Natural killer cell (primary cell): ENCODE measurements at places on chromosomes 13 and 19.
A peak's percentile ranks its signal among the peaks of the same experiment; 100 is the strongest.

- DNase-seq, result no peak
These were observed 276.8 kb downstream of the PCDH20 start for GRCh38 chr13:61138857-61139256.

GRCh38 chr19:47637550-47637949, 28.6 kb downstream of the BICRA start:
- no peak for DNase-seq

- DNase-seq, result no peak
These were observed 44.8 kb downstream of the RBM26 start for GRCh38 chr13:79361299-79361698.

DNA sequence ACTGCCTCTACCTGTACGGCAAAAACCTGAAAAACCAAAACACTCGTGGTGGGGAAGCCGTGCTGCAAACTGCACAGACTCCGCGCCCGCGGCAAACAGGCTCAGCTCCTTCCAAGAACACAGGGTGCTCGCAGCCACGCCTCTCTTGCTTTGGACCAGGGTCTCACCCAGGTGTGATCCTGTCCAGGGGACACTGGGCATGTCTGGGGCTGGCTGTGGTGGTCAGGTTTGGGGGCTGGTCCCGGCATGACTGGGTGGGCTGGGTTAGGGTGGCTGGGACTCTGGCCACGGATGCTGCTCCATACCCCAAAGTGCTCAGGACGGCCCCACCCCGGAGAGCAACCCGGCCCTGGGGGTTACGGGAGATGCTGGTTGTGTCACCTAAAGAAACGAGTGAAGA, 13.9 kb downstream of the GPX4 start:
- DNase-seq, result no peak

- no peak for DNase-seq
These were observed 35.0 kb downstream of the AMER2 start for GRCh38 chr13:25136880-25137787.

GRCh38 chr13:40569024-40569350, 97.5 kb downstream of the FOXO1 start:
- DNase-seq, result no peak

DNA sequence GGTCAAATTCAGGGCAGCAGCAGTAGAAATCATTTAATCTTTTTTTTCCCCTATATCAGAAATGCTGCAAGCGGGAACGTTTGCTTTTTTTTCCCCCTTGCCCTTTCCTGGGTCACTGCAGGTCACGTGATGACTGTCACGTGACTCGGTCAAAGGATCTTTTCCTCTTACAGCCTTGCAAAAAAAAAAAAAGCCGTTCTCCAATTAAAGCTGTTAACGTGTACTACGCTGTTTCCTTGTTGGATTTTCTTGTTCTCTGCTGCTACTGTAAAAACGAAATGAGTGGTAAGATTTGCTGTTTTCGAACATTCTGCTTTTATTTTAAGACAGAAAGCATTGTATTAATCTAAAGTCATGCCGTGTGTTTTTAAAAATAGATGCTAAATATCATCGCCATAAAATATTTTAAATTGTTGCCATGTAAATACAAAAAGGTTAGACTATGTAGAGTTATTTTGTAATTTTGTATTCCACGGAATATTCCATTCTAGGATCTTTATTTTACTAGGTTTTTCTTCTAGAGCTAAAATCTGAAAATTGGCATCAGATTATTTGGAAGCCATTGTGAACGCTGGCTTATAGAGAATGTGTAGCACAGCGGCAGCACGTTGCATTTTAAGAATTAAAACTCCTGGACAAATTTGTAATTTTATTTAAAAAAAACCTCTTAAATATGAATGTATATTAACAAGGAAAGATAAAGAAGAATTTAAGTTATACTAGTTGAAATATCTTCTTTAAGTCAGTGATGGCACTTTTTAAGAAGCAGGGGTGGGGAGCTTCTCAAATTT, 109.8 kb upstream of the MLNR start:
- DNase-seq, result peak; percentile 67

DNA sequence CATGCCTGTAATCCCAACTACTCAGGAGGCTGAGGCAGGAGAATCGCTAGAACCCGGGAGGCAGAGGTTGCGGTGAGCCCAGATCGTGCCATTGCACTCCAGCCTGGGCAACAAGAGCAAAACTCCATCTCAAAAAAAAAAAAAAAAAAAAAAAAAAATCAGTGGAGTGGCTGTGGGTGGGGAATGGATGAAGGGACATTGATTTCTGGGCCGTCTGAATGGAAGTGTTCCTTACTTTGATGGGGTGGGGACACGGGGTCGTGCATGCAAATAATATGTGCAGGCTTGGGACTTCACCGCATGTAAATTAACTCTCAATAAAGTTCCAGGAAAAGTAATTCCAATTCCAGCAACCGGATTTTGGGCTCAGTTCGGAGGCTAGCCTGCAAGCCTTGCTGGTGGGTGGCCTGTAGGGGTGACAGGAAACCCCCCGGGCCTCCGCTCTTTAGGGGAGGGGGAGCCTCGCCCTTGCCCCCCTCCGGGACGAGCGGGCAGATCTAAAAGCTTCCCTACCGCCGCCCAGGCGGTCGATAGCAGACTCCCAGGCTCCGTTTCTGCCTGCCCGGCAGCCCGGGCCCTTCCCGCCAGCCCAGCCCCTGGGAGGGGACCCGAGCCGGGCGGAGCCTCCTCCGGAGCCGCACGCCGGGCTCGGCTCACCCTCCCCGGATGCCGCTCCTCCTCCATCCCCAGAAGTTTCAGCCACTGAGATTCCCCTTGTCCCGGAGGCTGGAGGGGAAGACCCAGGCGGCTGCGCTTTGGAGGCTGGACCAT, 48.0 kb upstream of the ADGRE5 start:
- no peak for DNase-seq

- DNase-seq, result peak; percentile 4
These were observed 1.1 kb upstream of the FAM187B start for GRCh38 chr19:35229601-35230000.

- no peak for DNase-seq
These were observed 564.1 kb downstream of the EFNB2 start for GRCh38 chr13:105971312-105971711.

GRCh38 chr13:48505012-48505411, 27.9 kb downstream of the RCBTB2 start:
- DNase-seq, result peak; percentile 80

GRCh38 chr19:17871878-17872250, at the start of gene SLC5A5:
SLC5A5 (plus strand) TSS chr19:17871945; CDS start chr19:17872320, 375 bp downstream.
- peak; percentile 50 for DNase-seq

GRCh38 chr13:110462091-110462490, 99.4 kb downstream of the RAB20 start:
- DNase-seq, result no peak

DNA sequence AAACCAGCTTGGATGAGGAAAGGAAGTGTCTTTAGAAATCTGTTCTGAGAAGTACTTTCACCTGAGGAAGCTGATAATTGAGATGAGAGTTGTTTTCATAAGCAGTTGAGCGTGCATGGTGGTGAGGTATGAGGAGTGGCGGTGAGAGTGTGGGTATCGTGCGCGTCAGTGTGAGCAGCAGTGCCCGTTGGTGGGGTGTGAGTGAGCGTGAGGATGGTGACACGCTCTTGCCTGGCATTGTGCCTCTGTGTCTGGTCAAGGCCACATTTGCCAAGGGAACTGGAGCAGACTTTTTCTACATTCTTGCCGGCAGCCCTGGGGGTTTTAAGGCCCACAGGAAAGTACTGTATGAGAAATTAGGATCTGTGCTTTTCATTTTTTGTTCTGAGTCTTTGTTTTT, 36.5 kb upstream of the TEX29 start:
- DNase-seq, result no peak
